NCI-H69 (cell line): ENCODE measurements at places on chromosomes 3 and 15.

GRCh38 chr3:134867277-134867676 lies 72.2 kb downstream of the EPHB1 start:
- DNase-seq: no peak

DNA sequence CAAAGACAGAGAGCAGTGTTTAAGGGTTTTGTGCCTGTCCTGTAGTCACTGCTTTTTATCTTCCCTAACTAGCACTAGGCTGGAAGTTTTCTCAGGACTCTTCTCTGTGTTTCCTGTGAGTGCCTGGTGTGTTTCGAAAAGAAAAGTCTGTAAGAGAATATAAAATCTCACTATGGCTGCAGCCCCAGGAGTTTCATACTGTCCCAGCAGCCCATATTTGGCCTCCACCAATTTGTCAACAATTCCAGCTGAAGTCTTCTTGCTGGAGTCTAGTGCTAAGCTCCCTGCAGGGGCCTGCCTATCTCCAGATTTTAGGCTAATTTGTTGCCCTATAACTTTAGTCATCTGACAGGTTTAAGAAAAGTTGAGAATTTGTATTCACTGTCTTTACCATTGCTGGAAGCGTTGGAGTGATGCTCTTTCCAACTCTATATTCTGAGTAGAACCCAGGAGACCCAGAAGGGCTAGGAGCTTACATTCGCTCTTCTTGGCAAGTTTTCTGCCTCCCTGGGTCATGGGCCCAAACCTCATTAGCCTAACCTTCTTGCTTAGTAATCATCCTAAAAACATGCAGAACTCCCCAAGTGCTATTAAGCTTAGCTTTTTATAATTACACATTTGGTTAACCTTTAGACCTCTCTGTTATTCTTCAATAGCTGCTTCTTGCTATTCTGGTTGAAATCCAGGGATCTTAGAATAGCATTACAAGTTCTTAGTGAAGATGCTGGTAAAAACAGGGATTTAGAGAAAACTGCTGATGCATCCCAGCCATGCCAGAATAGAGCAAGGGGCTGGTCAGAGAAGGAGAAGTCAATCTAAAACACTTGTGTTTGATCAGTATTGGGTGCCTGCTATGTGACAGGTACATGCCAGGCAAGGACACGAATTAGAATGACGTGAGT lies 283.1 kb downstream of the NEK10 start:
- no peak for DNase-seq

- peak; percentile 69 for DNase-seq
Measured at GRCh38 chr3:42763021-42763420, 10.0 kb downstream of the CCDC13 start.

DNA sequence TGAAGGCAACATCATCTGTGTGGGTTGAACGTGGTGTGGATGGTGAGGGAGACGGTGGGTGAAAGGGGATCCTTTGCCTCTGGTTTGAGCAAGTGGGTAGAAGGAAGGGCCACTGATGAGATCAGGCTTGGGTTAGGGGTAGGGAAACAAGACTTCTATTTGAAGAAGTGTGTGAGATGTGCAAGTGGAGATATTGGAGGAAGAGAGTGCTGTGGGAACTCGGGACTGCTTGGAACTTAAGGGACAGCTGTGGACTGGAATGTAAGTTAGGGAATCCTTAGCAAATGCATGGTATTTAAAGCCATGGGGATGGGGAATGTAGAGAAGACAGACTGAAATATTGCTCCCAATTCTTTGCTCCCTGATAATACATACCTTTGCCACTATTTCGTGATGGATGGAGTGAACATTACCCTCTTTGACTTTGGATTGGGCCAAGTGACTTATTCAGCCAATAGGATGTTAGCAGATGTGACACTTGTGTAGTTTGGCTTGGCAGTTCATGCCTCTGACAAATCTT lies 30.2 kb upstream of the AMOTL2 start:
- DNase-seq: no peak

- no peak for DNase-seq
Measured at GRCh38 chr15:101394056-101394630, 95.4 kb downstream of the PCSK6 start.

- DNase-seq: peak; percentile 93
Measured at GRCh38 chr3:73622091-73622805, 2.5 kb downstream of the PDZRN3 start.

GRCh38 chr15:67790610-67791319 lies 34.5 kb upstream of the SKOR1 start:
- DNase-seq: peak; percentile 76

- DNase-seq: peak; percentile 28
Measured at GRCh38 chr15:71440489-71441110, 325.3 kb downstream of the THSD4 start.

DNA sequence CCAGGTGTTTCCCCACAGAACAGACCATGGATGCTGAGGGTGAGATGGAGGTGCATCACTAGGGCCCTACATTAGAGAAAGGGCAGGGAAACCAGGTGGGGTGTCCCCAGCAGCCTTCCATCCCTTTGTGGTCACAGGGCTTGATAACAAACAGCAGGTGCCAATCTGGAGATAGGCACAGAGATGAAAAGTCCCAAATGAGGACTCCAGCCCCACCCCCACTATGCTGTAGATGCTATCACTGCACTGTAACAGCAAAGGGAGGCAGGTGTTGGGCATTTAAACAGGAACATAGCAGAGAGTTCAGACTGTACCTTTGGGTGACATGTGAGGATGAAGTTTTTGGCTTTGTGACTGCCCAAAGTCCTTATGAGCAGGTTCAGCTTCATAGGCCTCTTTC lies 21.4 kb downstream of the IL20RB start:
- no peak for DNase-seq

- no peak for DNase-seq
Measured at GRCh38 chr3:111618945-111619344, 23.8 kb upstream of the ZBED2 start.

GRCh38 chr3:15380980-15381890 lies 46.1 kb downstream of the METTL6 start:
- DNase-seq: no peak

DNA sequence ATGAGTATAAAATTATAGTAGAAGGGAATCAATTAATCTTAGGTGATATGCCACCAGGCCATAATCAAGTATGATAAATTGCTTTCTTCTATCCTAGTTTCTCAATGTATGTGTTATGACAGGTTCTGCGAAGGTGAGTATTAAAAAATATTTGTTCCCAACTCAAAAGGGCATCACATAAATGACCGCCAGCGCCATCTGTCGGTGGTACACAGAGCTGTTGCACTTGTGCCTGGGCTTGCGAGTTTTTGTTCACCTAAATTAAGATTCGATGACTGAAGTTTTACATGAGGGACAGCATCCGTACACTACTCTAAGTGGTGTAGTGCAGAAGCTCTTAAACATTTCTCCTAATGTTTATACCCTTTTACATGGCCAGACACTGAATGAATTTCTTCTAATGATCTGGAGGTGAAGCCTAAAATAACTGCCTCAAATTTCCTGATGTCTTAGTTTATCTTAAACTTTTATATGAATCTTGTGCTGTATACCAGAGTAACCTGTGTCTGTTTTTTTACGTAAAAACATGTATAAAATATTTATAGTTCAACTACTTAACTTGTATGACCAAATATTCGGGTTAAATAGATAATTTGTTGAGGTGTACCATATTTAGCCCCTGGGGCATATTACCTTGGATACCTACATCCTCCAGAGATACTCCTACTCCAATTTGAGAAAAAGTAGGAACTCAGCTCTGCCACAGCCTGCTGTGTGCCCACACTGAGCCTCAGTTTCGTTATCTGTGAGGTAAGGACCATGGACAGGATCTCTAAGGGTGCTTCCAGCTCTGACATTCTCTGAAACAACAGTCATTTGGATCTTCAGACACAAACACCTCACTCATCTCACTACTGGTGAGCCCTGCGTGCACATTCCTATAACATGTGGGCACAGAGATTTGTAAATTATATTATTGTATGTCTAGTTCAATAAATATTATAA lies 365.6 kb downstream of the MAGI1 start:
- peak; percentile 75 for DNase-seq

DNA sequence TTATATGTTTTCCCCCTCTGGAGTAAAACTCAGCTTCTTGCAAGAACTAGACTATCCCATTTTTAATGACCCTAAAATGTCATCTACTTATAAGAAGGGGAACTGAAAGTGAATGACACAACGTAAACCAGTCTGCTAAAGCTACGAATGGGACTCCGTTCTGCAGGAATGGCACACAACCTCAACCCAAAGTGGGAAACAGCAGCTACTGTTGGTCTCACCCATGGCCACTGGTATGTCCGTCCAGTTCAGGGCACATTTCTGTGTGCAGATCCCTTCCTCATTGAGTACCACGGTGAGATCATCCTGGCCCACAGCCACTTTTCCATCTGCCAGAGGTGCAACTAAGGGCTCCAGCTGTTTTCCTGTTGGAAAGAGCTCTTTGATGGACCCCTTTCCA lies 23.8 kb downstream of the VPS39 start:
- no peak for DNase-seq

DNA sequence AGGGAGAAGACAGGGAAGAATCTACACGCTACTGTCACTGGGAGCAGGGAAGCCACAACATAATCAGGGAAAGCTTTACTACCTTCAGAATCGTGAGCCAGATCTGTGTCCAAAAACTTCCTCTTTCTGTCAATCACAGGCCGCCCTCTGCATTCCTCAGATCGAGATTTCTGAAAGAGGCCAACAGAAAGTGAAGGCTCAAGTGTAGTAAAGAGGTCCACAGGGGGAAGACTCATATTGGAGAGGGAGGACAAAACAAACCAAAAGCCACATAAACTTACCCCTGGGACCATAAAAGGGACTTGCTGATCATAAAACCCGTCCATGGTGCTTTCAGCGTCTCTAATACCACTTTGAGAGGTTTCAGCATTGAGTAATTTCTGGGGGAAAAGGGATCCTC lies 3.3 kb downstream of the ETV5 start:
- DNase-seq: no peak

- DNase-seq: no peak
Measured at GRCh38 chr15:25572191-25572590, 133.4 kb upstream of the UBE3A start.

- no peak for DNase-seq
Measured at GRCh38 chr3:21912711-21913110, 161.7 kb upstream of the ZNF385D start.

GRCh38 chr3:21952856-21953255 lies 201.8 kb upstream of the ZNF385D start:
- no peak for DNase-seq

- peak; percentile 22 for DNase-seq
Measured at GRCh38 chr3:143328451-143328850, 208.9 kb downstream of the CHST2 start.

- DNase-seq: peak; percentile 86
Measured at GRCh38 chr3:138174421-138175131, at the start of gene DBR1. DBR1 (minus strand) TSS chr3:138174921; CDS start chr3:138174795, 126 bp downstream.

- DNase-seq: peak; percentile 99
Measured at GRCh38 chr15:91572110-91572509, 281.4 kb upstream of the SLCO3A1 start.

DNA sequence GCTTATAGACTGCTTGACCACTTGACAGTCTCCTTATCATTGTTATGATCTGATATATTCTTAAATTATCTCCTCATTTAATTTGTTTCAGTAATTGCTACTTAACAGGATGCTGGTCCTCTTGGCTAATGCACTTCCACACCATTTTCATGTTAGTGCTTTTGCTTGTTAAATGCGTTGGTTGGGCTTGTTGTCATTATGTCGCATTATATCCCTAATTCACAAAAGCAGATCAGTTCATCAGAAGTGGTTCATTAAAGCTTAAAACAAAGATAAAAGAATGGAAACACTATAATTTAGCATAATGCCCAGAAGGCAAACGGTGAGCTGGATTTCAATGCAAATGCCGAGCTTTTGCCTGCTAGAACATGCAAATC lies 17.1 kb upstream of the EHHADH start:
- DNase-seq: peak; percentile 98

GRCh38 chr15:63233667-63234423 lies 43.6 kb upstream of the APH1B start:
- DNase-seq: no peak

DNA sequence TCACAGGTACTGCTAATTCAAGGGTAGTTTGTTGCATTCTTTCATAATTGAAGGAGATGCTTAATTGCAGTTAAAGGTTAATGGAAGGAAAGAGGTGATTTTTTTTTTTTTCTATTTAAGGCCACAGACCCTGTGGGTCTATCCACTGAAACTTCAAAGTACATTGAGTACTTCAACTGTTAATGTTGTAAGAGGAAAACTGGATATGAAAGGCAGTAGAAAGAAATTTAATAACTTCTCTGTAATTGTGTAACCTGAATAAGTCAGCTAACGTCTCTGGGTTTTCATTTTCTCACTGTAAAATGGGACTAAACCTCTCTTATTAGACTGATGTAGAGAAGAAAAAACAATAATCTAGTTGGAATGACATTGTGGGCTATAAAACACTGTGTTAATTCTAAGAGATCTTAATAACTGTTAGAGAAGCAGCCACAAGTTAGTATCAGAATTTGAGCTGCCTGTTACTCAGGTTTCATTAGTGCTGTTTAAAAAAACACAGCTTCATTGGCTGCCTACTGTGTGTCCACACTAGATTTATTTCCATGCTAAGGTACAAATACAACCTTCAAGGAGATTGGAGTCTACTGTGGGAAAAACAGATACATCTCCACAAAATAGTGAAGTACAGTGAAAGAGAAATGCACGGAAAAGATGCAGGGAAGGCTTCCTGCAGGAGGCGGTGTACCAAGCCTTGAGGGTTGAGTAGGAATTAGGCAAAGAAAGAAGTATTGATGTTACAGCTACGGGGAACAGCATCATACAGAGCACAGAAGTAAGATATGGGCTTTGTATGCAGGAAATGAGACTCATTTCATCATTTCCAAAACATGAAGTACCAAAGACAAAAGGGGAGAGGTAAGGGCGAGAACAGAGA lies 483.6 kb downstream of the TAFA4 start:
- no peak for DNase-seq

GRCh38 chr3:160413613-160414248 lies 14.3 kb downstream of the SMC4 start:
- peak; percentile 70 for DNase-seq

GRCh38 chr15:41256577-41257038 lies 25.5 kb downstream of the CHP1 start:
- DNase-seq: no peak

DNA sequence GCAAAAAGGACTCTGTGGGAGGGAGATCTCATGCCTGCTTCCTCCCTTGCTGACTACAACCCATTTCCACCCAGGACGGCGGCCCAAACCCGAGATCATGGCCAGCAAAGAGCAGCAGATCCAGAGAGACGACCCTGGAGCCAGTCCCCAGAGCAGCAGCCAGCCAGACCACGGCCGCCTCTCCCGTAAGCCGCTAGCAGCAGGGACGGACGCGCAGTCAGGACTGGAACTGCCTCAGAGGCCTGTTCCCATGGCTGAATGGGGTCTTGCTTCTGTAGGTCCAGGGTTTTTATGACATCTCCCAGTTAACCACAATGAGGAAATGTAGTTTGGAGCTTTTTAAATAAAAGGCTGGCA lies 67.2 kb downstream of the BOC start:
- no peak for DNase-seq

- DNase-seq: peak; percentile 6
Measured at GRCh38 chr3:100825574-100825973, 116.3 kb downstream of the TFG start.

DNA sequence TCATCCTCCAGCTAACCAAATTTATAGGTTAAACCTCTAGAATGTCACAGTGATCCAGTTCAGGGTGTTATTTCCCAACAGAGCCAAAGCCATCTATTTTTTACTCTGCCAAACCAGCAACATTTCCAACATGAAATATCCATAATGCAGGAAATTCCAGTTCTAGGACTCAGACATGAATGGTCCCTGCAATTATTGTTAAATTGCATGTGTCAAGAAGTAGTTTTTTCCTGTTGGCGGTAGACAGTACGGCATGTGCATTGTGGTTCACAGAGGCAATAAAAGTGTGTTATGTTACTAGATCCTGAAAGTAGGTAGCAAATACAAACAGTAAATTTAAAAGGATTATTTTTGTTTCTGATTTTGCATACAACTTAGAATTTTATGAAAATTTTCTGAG lies 215.7 kb upstream of the THBS1 start:
- no peak for DNase-seq
